ENCODE measurements at places on chromosomes 7 and 10.

DNA sequence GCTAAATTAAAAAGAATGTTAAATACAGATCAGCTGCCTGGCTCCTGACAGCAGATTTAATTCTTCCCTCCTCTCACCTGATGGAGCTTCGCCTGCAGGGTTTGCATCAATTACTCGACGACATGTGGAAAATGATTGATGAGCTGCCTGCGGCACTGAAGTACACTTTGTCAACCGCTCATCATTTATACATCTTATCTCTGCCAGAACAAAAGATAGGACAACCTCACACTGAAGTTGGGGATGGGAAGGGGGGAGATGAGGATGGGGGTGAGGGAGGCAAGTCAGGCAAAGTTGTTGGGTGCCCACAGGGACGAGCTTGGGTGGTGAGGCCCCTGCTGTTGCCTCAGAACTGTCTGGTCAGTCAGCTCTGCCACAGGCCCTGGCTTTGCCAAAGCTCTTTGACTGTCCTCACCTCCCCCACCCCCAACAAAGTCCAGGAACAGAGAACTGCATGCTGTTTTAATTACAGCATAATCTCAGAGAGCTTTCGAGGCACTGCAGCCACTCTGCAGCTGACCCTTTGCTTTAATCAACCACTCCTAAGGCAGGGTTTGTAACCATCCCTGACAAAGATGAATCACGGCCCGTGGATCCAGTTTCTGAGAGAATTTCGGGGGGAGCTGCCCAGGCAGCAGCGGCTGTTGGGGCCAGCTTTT lies 702.3 kb downstream of the LRMDA start:
- DNase-seq: no peak

DNA sequence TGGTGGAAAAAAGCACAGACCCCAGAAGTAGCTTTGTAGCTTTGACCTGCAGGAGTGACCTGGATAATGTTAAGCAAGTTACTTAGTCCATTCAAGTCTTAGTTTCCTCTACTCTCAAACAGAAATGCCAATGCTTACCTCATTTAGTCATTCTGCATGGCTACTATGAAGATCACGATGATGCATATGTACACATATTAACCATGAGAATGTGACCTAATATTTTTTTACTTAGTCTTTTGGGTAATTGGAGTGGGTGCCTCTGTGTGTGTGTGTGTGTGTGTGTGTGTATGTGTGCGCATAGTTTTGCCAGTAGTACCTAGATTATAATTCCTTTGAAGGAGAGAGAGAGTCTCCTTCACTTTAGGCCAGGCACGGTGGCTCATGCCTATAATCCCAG lies 95.8 kb downstream of the NRP1 start:
- no peak for DNase-seq

- DNase-seq: no peak
These were observed 1.3 kb upstream of the DAGLB start for GRCh38 chr7:6448943-6449543.

- no peak for DNase-seq
These were observed 257.9 kb downstream of the PTPRN2 start for GRCh38 chr7:158329686-158330085.

GRCh38 chr7:23893942-23894891 lies 184.2 kb downstream of the STK31 start:
- no peak for DNase-seq

DNA sequence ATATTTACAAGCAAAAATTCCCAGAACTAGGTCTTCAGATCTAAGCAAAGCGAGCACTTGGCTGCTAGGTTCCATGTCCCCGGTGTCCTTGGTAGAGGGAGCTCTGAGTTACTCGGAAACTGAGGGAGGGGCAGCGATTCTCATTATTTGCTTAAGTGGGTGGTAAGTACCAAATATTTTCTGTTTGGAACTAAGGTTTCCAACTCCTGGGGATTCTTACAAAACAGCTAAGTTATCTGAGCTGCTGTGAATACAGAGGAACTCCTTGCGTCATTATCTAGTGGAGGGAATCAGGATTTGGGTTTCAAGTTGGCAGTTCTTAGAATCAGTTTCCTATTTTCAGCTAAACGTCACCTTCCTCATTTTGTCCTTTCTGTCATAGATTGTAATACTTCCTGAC lies 76.8 kb upstream of the IKZF1 start:
- no peak for DNase-seq

- no peak for DNase-seq
These were observed 366.6 kb upstream of the SHH start for GRCh38 chr7:156178857-156179256.

DNA sequence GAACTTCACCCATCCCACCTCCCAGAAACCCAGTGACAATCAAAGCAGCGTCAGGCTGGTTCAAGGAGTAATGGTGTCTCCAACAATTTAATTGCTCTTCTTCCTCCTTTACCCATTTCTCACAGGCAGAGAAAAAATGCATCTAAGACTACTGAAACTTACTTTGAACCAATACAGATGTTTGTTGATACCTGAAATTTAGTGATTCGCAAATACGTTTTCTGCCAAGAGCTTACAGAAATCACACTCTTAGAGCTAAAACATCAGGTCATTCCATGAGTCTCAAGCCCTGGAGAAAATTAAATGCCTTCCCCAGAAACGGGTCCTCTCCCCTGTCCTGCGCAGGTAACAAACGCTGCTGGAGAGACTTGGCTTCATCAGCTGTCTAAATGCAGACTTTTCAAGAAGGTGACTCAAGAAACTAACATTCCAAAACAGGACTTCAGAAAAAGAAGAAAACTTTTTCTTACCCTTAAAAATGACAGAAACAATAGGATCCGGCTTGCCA lies 443 bp downstream of the MYOF start:
- no peak for DNase-seq

- no peak for DNase-seq
These were observed 19.2 kb downstream of the GNA12 start for GRCh38 chr7:2824678-2825461.

DNA sequence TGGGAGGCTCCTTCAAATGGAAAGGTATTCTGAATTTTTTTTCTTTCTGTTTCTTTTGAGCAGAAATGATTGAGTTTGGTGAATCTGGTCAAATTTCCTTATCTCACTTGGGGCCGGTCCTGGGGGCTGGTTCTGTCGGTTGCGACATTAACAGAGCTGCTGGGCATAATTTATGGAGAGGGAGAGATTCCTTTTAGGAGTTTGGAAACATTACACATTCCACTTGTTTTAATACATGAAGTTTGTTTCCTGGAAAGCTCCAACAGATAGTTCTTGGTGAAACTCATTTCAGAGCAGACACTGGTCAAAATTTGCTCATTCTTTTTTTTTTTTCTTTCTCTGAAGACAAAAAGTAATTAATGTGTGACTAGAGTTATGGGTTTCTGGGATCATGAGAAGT lies 129.9 kb downstream of the ABCA13 start:
- no peak for DNase-seq

GRCh38 chr10:72037811-72038210 lies 50.5 kb downstream of the SPOCK2 start:
- no peak for DNase-seq

- no peak for DNase-seq
These were observed 117.6 kb downstream of the HIP1 start for GRCh38 chr7:75621124-75621523.

GRCh38 chr10:44385026-44385695 lies at the start of gene CXCL12:
Gene CXCL12 (minus strand): TSS chr10:44385097. CDS start chr10:44385005, 92 bp downstream.
- DNase-seq: no peak

GRCh38 chr7:134619627-134620331 lies 26.9 kb upstream of the BPGM start:
- DNase-seq: no peak

DNA sequence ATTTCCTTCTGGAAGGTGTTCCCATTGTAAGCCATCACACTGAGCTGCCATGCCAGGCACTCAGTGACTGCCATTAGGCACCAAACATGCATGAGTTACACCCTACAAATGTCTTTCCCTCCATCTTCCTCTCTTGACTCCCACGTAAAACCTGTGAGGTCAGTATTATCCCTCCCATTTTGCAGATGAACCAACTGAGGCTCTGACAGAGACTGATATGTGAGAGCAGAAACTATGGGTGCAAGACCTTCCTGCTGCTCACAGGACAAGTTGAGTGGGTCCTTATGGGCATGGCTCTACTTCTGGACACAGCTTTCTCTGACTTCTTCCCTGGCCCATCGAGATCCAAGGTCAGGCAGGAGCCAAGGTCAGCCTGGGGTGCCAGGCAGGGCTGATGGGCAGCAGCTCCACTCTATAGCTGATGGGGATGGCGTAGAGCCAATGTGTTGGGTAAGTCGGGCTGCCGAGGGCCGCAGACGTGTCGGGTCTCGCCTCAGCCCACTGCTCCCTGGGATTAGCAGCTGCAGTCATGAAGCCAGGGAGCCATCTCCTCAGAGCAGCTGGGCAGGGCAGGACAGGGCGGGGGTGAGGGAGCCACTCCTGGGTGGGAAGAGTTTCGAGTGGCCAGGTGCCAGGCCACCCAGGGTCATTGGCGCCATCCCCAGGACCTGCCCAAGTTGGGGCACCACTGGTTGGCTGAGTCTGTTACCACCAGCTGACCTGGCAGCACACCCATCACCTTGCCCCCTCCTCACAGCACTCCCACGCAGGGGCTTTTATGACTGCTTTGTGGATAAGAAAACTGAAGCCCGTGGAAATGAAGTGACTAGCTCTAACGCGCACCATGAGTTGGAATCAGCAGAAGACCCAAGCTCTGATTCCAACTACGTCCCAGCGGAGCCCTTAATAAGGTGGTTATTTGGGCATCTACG lies 117.8 kb upstream of the ZMIZ1 start:
- no peak for DNase-seq

GRCh38 chr10:104300736-104301292 lies 31.8 kb downstream of the GSTO2 start:
- DNase-seq: no peak

- DNase-seq: no peak
These were observed 18.5 kb upstream of the NPFFR1 start for GRCh38 chr10:70302292-70302691.

DNA sequence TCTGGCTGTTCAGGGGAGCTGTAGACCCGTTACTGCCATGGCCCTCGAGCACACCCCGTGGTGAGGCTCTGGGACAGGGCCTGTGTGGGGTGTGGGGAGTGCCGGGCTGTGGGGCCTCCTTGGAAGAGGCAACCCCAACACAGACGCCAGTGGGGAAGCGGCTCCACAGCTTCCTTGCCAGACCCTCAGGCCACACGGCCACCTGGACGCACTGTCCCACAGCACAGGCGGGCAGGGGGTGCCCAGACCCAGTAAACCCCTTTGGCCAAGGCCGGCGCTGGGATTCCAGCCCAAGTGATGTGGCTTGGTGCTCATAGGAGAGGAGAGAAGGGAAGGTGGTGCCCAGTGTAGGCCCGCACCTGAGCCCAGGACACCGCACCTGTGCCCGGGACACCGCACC lies 12.9 kb upstream of the NKX6-2 start:
- DNase-seq: no peak

DNA sequence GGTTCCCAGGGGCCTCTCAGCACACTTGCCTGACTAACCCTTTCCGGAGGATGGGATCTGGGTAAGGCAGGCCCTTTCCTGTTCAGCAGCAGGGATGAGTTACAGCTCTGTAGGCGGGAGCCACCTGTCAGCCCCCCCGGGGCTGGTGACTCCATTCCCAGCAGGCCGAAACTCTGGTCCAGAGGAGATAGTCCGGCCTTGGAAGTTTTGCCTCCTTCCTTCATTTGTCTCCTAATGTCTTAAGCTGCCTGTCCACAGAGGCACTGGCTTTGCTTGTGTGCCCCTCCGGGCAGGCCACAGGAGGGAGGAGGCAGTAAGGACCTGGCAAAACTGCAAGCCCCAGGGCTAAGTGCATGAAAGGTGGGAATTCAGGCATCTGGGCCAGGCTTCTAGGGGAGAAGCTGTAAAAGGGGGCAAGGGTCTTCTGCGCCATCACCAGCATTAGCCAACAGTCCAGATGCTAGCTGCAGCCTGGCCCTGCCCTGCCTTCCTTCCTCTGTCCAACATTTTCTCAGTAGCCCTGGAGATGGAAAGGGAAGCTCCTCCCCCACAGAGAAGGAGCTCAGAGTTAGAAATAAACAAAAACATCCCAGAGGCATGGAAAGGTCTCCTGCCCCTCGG lies 1.2 kb downstream of the ADIRF start:
- no peak for DNase-seq

DNA sequence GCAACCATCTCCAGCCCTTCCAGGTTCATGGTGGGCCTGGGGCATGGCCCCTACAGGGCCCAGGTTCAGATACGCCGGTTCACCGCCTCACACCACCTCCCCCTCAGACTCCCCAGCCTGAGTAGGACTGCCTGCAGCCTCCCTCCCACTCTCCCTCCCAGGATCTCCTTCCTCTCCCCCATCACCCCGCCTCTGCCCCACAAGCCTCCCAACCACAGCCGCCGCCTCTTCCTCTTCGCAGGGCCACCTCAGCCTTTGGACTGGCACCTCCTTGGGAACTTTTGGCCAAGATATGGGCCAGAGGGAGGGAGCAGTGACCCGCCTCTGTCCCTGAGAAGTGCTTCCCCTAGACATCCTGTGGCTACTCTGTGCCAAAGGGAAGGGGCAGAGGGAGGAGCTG lies 9.3 kb downstream of the KCNIP2 start:
- DNase-seq: no peak

DNA sequence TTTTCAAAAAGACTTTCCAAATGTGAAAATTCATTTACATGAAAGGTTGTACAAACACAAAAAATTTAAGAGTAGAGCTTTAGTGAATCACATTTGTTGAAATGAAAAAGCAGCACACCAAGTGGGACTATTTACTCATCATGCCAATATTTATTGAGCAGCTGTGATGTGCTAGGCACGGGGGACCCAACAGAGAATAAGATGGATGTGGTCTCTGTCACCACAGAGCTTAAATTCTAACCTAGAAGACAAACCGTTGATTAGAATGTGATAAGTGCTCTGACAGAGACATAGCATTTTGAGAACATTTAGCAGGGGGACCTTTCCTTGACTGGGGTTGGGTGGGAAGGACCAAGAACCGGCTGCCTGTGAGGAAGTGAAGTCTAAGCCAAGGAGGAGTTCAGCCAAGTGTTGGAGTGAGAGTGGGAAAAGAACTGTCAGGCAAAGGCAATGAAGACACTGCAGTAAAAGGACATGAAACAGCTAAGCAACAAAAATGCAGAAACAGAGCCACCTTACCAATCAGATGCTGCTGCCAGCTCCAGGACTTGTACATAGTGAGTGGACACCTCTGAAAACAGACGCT lies 19.1 kb downstream of the ADAM12 start:
- DNase-seq: no peak

DNA sequence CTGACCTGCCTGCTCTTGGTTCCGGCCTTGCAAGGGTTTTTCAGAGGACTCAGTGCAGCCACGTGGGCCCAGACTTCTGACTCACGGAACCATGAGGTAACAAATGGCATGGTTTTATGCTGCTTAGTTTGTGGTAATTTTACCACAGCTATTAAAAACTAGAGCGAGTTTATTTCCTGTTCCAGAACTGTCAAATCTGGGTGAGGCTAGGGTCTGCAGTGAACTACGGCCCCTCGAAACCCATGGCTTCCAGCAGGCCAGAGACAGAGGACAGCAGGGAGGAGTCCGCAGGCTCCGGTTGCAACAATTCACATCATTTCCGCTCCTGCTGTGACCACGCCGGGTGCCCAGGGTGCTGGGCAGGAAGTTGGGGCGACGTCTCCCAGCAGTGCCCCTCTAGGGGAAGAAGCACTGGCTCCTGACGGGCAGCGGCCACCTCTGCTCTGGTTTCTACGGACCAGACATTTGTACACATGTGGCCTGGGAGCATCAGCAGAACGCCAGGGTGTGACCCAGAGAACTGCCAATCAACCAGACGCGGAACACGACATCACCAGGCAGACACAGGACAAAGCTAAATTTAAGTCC lies 74.8 kb downstream of the ADARB2 start:
- no peak for DNase-seq

All from activated CD4-positive, CD25-positive, alpha-beta regulatory T cell (primary cell).